ENCODE measurements at places on chromosomes 16 and 17.
A peak's percentile ranks its signal among the peaks of the same experiment; 100 is the strongest.

- no peak for DNase-seq
These were observed 733.4 kb upstream of the SOX9 start for GRCh38 chr17:71387456-71387855.

GRCh38 chr17:76679239-76679638 is 31.5 kb downstream of the MXRA7 start:
- DNase-seq, result no peak

DNA sequence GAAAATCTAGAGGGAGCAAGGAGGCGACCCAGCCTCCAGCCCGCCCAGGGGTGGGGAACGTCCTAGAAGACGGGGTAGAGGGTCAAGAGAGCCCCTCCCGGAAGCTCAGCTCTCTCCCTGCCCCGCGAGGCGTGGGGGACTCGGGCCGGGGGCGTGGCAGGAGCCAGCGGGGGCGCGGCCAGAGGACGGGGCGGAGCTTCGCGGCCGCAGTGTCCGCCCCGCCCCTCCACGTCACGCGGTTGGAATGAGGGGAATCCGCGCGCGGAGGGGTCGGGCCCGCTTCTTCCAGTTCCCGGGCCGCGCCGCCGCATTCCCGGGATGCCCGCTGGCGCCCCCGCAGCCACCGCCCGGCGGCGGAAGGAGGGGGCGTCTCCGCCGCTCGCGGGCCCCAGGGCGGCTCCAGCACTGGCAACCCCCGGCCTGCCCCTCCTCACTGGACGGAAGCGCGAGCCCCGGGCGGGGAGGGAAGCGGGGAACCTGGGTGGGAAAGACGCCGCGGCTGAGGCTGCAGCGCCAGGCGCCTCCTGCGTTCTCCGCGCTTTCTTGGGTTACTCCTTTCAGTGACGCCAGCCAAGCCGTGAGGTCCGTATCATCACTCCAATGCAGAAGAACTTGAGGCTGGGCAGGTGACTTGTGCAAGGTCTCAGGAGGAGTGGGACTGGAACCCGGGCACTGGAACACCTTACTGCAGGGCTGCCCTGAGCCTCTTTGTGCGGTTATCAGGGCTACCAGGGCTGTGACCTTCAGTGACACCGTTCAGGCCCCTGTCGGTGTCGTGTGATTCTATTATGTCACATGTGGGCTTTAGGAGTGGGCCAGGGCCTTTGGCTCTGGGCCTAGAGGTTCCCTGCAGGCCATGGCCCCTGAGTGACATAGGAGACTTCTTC is 4.3 kb downstream of the MYO1C start:
- DNase-seq, result peak; percentile 79

- DNase-seq, result no peak
These were observed 5.7 kb upstream of the TOB1 start for GRCh38 chr17:50871898-50872297.

DNA sequence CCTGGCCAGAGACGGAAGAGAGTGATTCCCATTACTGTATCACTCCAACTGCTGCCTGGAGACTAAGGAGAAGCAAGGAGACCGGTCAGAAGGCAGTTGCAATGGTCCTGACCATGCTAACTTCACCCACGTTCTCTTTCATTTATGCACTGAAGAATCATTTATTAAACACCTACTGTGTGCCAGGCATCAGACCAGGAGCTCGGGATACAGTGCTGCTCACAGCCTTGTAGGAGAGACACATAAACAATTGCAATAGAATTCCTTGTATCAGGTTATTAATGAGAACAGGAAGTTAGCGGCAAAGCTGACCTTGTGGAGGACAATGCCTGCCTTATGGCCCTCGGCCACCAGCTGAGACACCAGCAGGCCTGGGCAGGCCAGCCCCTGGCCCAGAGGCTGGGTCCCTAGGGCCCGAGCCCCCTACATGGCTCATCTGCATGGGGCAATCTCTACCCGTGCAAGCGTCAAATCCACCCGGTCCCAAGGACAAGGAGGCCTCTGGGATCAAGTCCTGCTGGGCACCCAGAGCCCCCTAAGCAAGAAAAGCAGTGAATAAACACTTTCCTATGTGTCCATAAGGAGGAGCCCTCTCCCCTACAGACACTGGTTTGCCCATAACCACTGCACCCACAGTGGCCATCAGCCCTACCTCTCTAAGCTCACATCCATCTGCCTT is 8.6 kb upstream of the ENPP7 start:
- DNase-seq, result no peak

GRCh38 chr17:29176558-29177351 is 3.4 kb downstream of the MYO18A start:
- DNase-seq, result peak; percentile 43

DNA sequence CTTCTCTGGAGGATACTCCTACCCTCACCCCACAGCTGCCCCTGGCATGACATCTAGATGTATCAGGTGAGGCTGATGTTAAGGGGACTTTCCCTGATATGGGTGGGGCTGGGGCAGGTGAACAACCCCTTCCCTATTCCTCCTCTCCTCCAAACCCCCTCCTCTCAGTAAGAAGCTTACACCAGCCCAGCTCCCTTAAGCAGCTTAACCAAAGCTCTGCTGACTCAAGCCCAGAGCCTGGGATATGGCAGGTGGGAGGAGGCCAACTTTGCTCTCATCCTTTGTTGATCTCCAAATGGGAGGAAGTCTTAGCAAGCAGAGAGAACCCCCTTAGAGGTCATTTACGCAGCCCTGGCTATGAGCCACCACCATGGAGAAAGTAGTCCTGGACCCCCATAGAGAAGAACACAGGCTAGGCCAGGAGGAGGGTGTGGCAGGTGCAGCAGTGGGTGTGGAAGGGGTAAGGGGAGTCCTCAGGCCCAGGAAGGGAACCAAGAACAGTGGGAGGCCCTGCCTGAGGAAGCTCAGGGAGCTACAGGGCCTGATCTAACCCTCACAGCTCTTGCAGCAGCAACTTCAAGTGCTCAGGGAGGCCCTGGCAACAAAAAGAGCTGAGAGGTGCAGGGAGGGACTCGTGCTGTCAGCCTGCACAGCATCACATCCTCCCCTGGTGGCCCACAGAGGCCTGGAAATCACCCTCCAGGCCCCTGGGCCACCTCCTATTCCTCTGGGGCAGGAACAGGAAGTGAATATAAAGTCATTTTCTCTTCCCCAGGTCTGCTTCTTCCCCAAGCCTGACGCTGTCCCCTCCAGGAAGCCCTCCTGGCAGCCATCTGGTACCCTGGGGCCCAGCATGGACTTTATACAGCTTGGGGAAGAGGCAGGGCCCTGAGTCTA is 2.9 kb downstream of the UNC119 start:
- no peak for DNase-seq

DNA sequence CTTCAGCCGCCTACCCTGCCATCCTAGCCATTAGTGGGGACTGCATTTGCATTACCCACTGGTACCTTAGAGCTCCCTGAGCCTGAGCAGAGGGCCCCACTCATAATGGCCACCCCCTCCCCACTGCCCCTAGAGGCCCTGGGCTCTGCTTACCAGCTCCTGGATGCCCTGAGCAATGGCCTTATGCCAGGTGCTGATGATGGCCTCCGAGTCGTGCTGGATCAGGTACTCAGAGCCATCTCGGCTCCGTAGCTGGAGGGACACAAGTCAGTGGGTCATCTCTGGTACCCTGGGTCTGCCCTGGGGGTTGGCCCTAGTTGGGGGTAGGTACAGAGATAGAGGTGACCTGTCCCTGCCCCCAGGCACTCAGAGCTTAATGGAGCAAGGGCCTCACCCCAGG is 34.9 kb downstream of the ARHGAP27 start:
- DNase-seq, result no peak

- no peak for DNase-seq
These were observed 296.0 kb downstream of the CEP112 start for GRCh38 chr17:65895969-65896368.
